ENCODE measurements at places on chromosomes 13 and 19. TPM values are rescaled to one million over a fixed set of nuclear protein-coding genes. Genes with fewer than 3 reads are reported as not detected.

FXYD3 gene
- total RNA-seq: 6.6 TPM

NCR1 gene
- total RNA-seq: not detected

FPR1 gene
- total RNA-seq: 18.2 TPM

TMEM238 gene
- 3.5 TPM for total RNA-seq

CGB8 gene
- not detected for total RNA-seq

GRK1 gene
- total RNA-seq: not detected

EXOC3L2 gene
- 2.4 TPM for total RNA-seq

MATK gene
- 0.40 TPM for total RNA-seq

ZNF444 gene
- total RNA-seq: 38.2 TPM
